ENCODE measurements at places on chromosomes 11 and 22. TPM values are rescaled to one million over a fixed set of nuclear protein-coding genes. Genes with fewer than 3 reads are reported as not detected.

Gene KCNQ1OT1
- 2.1 TPM for total RNA-seq

Gene DSCAML1
- 0.33 TPM for total RNA-seq

- H3K27me3 ChIP-seq = no peaks in the 10 kb centered on the region
- H3K4me3 ChIP-seq = no peak overlapping the region
- H3K4me1 ChIP-seq = no peaks in the 10 kb centered on the region
- DNase-seq = no peak
- no peak overlapping the region for H3K27ac ChIP-seq
Measured at GRCh38 chr11:3836903-3837302, 3.9 kb downstream of the RHOG start.

DNA sequence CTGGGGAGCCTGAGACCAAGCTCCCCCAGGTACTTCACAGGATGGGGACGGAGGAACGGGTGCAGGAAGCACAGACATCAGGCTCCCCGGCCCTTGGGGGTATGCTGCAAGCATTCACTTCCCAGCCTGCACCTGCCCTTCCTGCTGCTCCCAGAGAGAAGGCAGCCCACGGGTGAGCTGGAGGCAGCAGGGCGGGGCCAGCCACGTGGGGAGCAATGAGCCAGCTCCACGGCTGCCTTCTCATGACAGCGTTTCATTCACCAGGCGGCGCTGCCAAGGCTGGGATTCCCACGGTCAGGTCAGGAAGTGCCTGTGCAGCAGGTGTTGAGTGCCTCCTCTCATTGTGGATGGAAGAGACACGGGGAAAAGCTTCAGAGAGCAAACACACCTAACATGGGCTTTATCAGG lies 14.5 kb upstream of the PHLDA2 start:
- no peaks in the 10 kb centered on the region for H3K36me3 ChIP-seq
- DNase-seq = no peak
- peaks cover 6% of the 10 kb centered on the region for H3K4me1 ChIP-seq
- H3K27me3 ChIP-seq = no peaks in the 10 kb centered on the region
- H3K4me3 ChIP-seq = no peak overlapping the region

- H3K36me3 ChIP-seq = no peaks in the 10 kb centered on the region
- no peaks in the 10 kb centered on the region for H3K27me3 ChIP-seq
- H3K4me1 ChIP-seq = no peaks in the 10 kb centered on the region
- H3K27ac ChIP-seq = no peak overlapping the region
- no peak overlapping the region for H3K4me3 ChIP-seq
- DNase-seq = no peak
Measured at GRCh38 chr11:67099831-67100324, 19.2 kb upstream of the KDM2A start.

- H3K4me1 ChIP-seq = no peaks in the 10 kb centered on the region
- no peak overlapping the region for H3K27ac ChIP-seq
- no peak overlapping the region for H3K4me3 ChIP-seq
- H3K27me3 ChIP-seq = no peaks in the 10 kb centered on the region
- H3K36me3 ChIP-seq = no peaks in the 10 kb centered on the region
- DNase-seq = no peak
Measured at GRCh38 chr11:102196816-102197215, 86.6 kb downstream of the YAP1 start.

DNA sequence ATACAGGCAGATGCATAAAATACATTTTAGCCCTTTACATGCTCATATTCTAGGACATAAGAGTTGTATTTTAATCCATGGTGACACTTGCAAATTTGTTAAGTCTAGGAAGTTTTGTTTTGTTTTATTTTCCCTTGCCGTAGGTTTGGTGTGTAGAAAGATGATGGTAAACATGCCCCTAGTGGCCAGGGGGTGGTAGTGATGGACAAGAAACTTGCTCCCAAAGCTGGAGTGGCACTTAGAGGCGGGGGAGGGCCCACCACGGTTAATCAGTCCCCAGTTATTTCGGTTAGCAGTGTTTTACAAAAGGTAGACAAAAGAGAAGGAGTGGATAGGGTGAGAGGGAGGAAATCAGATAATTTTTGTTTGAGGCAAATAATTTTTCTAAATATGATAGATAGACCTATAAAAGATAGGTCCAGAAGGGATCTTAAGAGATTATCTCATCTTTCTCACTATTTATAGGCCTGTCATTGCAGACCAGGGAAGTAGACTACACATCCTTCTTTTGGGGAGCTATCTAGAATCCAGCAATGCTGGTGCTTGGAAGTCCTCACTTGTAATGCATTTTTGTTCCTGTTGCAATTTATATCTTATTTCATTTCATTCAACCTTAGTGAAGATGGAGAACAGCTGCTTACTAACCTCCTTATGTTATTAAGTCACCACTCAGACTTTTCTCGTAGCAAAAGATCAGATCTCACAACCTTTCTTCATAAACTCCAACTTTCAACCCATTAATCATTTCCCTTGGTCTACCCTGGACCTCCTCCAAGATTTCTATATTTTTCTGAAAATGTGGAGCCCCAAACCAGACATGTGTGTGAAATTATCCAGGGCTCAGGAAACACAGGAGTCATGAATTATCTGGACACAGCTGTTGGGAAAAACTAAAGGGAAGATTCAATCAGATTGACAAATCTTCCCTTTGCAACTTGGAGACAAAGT lies 5.9 kb upstream of the BDNF start:
- no peak overlapping the region for H3K4me3 ChIP-seq
- H3K27me3 ChIP-seq = no peaks in the 10 kb centered on the region
- DNase-seq = no peak
- H3K36me3 ChIP-seq = no peaks in the 10 kb centered on the region
- H3K27ac ChIP-seq = no peak overlapping the region

DNA sequence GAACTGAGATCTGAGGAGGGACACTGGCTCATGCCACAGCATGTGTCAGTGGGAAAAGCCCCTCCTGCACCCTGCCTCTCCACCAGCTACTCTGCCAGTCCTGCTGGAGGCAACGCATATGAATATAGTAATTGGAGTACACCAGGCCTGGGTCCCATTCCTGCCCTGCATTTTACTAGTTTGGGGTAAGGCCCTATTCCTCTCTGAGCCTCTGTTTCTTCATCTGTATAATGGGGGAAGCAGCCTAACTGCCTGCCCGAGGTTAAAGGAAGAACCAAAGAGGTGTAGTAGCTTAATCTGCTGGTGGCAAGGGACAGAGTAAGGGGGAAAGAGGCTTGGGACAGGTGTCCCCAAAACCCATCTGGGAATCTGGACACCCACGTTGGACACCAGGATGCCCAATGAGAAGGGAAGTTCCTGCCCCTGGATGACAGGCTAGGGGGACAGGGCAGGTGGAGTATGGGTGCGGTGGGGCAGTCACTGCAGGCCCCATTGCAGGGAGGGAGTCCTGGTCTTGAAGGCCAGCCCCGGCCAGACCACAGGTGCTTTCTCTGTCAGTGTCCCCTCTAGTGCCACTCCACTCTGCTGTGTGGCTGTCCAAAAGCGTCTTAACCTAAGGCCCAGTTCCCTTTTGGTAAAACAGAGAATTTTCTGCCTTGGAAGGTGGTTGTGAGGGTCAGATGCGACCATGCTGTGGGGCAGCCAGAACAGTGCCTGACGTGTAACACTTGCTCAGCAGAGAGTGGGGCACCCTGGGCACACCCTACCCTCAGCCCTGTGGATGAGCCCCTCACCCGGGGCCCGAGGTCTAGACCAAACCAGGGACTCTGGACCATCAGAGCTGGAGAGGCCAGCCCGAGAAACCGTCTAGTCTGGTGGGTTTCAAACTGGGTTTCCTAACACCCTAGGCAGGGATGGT lies 11.5 kb downstream of the TSKU start:
- no peak overlapping the region for H3K4me3 ChIP-seq
- H3K36me3 ChIP-seq = no peaks in the 10 kb centered on the region
- H3K27me3 ChIP-seq = no peaks in the 10 kb centered on the region
- H3K27ac ChIP-seq = peak overlapping the region; percentile 57
- peak; percentile 14 for DNase-seq

DNA sequence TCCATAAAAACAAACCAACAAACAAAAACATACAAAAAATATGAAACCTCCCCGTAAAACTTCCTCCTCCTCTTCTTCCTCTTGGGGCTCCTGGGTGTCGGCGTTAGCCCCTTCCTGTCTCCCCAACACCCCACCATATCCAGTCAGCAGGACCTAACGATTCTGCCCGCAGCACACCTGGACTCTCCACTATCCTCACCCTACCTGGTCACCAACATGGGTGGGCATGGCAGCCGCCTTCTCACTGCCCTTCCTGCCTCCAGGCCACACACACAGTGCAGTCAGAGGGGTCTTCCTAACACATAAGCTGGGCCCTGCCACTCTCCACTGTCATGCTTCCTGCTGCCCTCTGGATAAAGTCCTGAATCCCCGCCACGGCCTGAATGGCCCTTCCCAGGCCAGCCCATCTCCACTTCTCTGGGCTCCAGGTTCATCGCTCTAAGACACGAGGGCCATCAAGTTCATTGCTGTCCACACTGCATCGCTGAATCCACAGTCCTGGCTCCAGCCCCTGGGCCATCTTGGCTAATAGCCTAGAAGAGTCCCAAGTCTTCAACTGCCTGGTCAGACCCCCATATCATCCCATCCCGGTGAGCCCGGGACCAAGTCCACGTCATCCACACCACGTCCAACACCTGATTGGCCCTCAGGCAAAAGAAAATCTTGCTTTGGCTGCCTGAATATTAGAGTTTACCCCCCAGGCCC lies 76.2 kb downstream of the IGLL1 start:
- no peaks in the 10 kb centered on the region for H3K27me3 ChIP-seq
- H3K27ac ChIP-seq = peak overlapping the region; percentile 72
- no peak for DNase-seq
- H3K36me3 ChIP-seq = no peaks in the 10 kb centered on the region
- H3K4me3 ChIP-seq = no peak overlapping the region

DNA sequence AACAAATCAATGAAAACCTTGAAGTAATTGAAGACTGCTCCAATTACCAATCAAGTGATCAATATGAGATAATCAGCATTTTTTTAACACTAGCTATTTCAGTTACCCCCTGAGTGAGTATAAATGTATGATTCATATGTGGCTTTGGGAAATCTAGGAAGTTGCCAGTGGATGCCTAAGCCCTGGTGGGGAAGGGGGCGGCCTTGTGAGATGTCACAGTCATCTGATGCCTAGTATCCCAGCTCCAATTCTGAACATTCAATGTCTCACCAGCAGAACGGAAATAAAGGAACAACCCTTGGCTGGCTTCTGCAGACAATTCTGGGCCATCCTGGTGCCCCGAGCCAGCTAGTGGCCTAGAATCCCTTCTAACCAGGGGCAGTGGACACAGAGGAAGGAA lies 58.5 kb upstream of the TIMP3 start:
- peaks cover 11% of the 10 kb centered on the region for H3K4me1 ChIP-seq
- no peak overlapping the region for H3K27ac ChIP-seq
- no peak for DNase-seq
- H3K4me3 ChIP-seq = no peak overlapping the region

- H3K36me3 ChIP-seq = no peaks in the 10 kb centered on the region
- H3K27me3 ChIP-seq = no peaks in the 10 kb centered on the region
- DNase-seq = no peak
Measured at GRCh38 chr11:72321381-72321996, 77.5 kb upstream of the PHOX2A start.

DNA sequence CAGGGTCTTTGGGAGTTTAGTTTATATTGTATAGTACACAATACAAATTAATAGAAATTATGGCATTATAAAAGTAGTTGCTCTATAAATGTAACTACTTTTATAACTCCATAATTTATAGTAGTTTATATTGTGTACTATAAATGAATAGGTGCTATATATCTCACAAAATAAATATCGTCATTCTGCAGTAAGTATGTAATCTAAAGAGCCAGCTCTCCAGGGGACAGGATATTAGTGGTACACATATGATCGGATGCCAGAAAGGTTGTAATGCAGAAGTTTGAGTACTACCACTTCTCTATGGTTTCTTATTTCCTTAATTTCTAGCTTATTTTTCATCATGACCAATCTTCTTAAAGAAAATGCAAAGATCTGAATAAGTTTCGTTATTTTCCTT lies 20.2 kb upstream of the CWF19L2 start:
- no peak overlapping the region for H3K27ac ChIP-seq
- no peak overlapping the region for H3K4me3 ChIP-seq
- DNase-seq = no peak
- H3K36me3 ChIP-seq = no peaks in the 10 kb centered on the region
- H3K27me3 ChIP-seq = peaks cover 20% of the 10 kb centered on the region

- peaks cover 9% of the 10 kb centered on the region for H3K4me1 ChIP-seq
- DNase-seq = no peak
- no peaks in the 10 kb centered on the region for H3K27me3 ChIP-seq
- no peak overlapping the region for H3K27ac ChIP-seq
Measured at GRCh38 chr11:1765871-1766718, 2.4 kb upstream of the CTSD start.

DNA sequence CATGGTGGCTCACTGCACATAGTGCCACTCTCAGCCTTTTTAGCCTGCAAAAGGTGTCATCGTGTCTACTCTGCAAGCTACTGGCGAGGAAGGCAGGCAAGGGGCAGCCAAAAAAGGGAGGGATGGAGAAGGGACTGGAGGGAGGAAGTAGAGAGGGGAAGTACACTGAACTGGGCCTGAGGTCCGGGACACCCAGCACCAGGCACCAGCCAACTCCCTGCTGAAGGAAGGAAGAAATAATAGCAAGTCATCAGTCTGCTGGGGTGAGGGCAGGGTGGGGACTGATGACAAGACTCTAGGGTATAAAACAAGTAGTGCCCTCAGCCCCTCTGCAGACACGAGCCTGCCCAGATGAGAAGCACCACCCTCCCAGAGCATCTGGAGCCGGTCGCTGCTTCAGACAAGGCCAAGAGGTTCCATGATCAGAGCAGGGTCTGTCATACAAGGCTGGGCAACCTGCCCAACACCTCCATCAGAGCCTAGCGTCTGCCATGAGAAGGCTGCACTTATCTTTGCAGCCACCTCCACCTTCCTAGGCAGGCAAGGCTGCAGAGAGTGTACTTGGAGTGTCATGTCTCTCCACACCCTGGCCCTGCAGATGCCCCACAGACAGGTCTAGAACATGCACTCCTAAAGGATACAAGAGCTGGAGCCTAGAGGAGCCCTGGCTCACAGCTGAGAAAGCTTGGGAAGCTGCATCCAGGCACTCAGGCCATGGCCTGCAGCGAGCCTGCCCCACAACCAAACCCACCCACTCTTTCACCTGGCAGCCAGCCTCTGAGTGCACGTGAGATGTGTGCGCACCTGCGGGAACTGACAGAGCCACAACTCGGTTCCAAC lies 9.0 kb upstream of the COMT start:
- no peaks in the 10 kb centered on the region for H3K36me3 ChIP-seq
- H3K4me1 ChIP-seq = no peaks in the 10 kb centered on the region
- no peaks in the 10 kb centered on the region for H3K27me3 ChIP-seq

DNA sequence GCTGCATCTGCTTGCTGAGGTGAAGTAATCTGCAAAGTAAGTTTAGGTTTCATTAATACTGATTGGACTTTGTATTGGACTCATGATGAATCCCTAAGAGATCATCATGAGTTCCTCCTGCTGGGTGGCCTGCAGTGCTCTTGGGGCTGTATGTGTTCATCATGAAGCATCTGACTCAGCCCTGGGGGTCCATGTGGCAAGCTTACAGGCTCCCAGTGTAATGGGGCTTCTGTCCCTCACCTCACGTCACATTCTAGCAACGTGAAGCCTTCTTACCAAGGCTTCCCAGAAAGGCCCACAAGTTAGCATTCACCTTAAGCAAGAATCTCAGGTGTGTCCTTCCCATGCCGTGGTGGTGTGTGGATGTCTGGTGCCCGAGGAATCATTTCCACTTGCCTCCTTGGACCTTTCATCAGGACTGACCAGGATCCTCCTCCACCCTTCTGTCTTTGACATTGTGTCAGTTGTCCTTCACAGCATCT lies 23.7 kb downstream of the CRKL start:
- H3K27ac ChIP-seq = peak overlapping the region; percentile 51
- no peaks in the 10 kb centered on the region for H3K36me3 ChIP-seq
- no peak overlapping the region for H3K4me3 ChIP-seq
- H3K27me3 ChIP-seq = no peaks in the 10 kb centered on the region
- DNase-seq = no peak

- no peaks in the 10 kb centered on the region for H3K36me3 ChIP-seq
- no peak for DNase-seq
- H3K27ac ChIP-seq = peak overlapping the region; percentile 59
- H3K4me1 ChIP-seq = peaks cover 14% of the 10 kb centered on the region
- H3K27me3 ChIP-seq = no peaks in the 10 kb centered on the region
- H3K4me3 ChIP-seq = no peak overlapping the region
Measured at GRCh38 chr11:16805938-16806337, 67.5 kb downstream of the C11orf58 start.
